ENCODE measurements at places on chromosomes 13 and 19. TPM values are rescaled to one million over a fixed set of nuclear protein-coding genes. Genes with fewer than 3 reads are reported as not detected.

- no peak for DNase-seq
- no peaks in the 10 kb centered on the region for H3K36me3 ChIP-seq
- no peak overlapping the region for H3K27ac ChIP-seq
- no peaks in the 10 kb centered on the region for H3K4me1 ChIP-seq
- H3K27me3 ChIP-seq: no peaks in the 10 kb centered on the region
Measured at GRCh38 chr19:32165141-32165540, 180.3 kb upstream of the ZNF507 start.

DNA sequence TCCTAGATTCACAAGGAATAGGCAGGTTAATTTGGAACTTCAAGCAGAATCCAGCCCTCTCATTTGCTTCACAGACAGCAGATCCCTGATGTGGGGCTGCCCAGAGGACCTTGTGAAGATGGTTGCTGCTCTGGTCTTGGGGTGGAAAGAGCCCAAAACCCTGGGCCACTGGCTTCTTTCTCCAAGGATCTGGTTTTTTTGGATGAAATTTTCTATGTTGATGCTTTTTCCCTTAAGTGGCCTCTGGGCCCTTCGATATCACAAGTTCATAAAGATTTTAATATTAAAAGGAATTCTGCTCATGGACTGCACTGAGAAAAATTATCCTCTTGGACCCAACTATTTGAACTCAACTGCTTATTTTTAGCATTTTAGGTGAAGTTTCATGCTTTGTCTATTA lies 421.1 kb downstream of the KLF5 start:
- no peak overlapping the region for H3K27ac ChIP-seq
- no peaks in the 10 kb centered on the region for H3K27me3 ChIP-seq
- H3K36me3 ChIP-seq: no peaks in the 10 kb centered on the region
- H3K4me1 ChIP-seq: no peaks in the 10 kb centered on the region

The FPR2 gene
- not detected for total RNA-seq

The RASGRP4 gene
- total RNA-seq: 0.09 TPM

The EBPL gene
- total RNA-seq: 82.9 TPM

The FAM216B gene
- not detected for total RNA-seq

All from neural progenitor cell (in vitro differentiated cells).